HT-29 (cell line): ENCODE measurements at places on chromosomes 6 and 20. TPM values are rescaled to one million over a fixed set of nuclear protein-coding genes. Genes with fewer than 3 reads are reported as not detected.

The TTLL9 gene
- total RNA-seq = 0.03 and 0.05 TPM in 2 replicates

The TCP11 gene
- total RNA-seq = not detected in 2 replicates

The CRISP2 gene
- not detected in 2 replicates for total RNA-seq

The ANGPT4 gene
- total RNA-seq = not detected in 2 replicates

The ALDH8A1 gene
- not detected in 2 replicates for total RNA-seq

The CNR1 gene
- not detected in 2 replicates for total RNA-seq

The SLC22A3 gene
- total RNA-seq = 2.9 and 3.1 TPM in 2 replicates

The LY6G6F gene
- total RNA-seq = not detected in 2 replicates

The HLA-DMA gene
- total RNA-seq = 8.5 and 9.0 TPM in 2 replicates

The PAX1 gene
- total RNA-seq = not detected in 2 replicates

- DNase-seq = no peak
These were observed 256.6 kb downstream of the RFPL4B start for GRCh38 chr6:112603726-112604125.

DNA sequence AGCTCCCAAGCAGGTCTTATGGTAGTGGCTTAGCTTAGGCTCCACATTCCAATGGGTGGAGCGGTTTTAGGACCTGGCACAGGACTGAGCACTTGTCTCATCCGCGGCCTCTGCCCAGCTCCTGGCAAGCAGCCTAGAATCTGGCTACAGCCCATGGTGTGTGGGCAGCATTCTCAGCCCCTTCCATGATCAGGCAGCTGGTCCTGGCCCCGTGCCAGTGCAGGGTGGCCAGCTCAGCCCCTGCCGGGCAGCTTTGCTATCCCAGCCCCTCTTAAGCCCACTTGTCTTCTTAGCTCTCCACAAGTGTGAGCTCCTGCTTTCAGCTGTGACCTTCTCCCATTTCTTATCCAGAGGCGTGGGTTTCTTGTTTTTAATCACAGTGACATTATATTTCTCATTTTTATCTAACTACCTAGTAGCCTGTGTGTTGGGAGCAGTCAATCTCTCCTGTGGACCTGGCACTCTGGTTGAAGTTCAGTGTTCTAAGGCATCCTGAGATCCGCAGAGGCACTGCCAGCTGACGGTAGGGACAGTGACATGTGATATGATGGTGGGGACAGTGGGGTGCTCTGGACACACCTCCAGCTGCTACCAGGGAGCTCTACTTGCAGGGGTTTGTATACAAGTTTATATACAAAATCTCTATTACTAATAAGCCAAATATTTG, 119.9 kb upstream of the PRND start:
- peak; percentile 63 for DNase-seq

DNA sequence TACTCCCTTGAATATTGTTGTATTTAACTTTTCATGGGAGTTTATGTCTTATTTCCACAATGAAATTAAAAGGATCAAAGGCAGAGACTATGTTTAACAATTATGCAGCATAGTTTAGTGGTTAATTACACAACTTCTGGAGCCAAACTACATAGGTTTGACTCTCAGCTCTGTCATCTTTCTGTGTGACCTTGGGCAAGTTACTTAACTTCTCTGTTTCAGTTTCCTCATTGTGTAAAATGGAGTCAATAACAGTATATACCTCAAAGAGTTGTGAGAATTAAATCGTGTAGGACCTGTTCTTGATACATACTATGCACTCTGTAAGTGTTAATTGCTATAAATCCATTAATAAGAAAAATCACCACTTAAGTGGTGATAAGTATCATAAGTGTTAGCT, 48.3 kb downstream of the BTBD9 start:
- no peak for DNase-seq

- DNase-seq = peak; percentile 36
These were observed 29.7 kb downstream of the ATXN1 start for GRCh38 chr6:16731478-16732051.

DNA sequence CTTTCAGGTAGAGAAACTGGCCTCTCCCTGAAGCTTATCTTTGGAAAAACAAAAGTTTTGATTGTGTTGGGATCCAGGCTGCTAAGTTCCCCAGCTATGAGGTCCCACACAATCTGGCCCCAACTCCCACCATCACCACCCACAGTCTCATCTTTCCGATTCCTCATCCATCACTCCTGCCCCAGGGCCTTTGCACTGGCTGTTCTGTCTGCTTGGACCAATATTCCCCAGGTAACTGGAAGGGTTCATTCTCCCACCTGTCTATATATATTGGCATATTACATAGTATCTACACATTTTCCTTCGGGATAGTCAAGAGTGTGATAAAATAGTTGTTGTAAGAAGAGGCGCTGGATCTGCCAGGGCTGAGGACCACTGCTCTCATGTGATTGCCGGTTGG, 52.0 kb downstream of the CPNE5 start:
- no peak for DNase-seq

GRCh38 chr6:53938810-53939209, 144.0 kb downstream of the LRRC1 start:
- no peak for DNase-seq

DNA sequence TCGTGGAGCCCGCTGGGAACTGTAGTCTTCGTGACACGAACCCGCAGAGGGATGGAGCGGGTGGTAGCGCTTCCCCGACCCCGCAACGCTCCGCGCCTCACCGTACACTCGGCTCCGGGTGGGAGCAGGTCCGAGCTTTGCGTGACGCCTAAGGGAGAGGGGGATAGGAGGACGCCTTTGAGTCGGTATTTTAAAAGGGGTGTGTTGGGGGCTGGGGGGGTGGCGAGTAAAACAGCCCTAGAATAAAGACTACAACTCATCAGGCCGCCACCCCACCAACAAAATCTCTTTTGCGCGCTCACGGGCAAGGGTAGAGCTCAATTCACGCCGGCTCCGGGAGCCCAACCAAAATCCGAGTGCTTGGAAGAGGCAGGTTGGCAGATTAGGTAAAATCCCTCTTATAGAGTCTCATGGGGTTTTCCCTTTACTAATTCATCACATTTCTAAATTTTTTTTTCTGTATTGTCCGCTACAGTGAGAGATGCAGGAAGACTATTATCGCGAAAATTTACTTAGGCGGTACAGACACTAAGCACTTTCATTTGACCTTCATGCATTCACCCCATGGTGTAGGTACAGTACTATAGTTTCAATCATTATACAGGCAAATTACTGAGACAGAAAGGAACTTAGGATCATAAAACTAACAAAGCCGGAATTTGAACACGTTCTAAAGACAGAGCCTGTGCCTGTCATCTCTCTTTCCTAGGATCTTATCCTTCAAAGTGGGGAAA, 706 bp upstream of the SNX14 start:
- DNase-seq = peak; percentile 52

DNA sequence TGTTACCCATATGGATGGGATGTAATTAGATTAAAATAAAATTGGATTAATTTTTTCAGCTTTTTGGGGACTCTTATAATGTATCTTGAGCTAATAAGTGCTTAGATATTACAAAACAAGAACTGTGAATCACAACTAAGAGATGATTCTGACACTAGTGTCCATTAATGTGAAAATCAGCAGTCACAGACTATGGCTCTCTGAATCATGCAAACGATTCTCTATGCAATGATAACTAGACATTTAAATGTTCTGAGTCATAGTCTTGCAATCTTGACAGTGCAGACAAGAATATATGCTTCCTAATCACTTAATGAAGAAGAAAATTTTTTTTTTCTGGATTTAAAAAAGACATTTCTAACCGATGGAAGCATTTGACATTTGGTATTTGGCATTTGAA, 82.2 kb upstream of the OPRM1 start:
- DNase-seq = no peak

DNA sequence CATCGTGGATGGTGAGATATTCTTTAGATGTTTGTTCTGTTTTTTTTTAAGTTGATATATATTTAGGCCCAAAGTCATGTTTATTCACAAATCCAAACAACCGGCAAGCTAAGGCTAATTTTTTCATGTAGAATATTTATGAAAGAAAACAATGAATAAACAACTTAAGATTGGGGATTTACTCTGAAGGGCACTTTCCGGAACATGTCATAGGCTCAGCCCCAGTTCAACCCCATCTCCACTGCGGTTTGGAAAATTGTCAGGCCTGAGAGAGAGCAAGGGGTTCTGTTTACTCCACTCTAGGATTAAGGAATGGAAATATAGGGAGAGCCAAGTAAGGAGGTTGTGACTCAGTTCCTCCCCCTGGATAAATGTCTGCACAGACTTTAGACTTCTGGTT, 18.3 kb downstream of the RPS6KA2 start:
- DNase-seq = no peak

GRCh38 chr6:147173675-147174308, 30.4 kb upstream of the STXBP5 start:
- DNase-seq = no peak

GRCh38 chr20:48523191-48523995, 304.4 kb downstream of the PREX1 start:
- DNase-seq = peak; percentile 83

DNA sequence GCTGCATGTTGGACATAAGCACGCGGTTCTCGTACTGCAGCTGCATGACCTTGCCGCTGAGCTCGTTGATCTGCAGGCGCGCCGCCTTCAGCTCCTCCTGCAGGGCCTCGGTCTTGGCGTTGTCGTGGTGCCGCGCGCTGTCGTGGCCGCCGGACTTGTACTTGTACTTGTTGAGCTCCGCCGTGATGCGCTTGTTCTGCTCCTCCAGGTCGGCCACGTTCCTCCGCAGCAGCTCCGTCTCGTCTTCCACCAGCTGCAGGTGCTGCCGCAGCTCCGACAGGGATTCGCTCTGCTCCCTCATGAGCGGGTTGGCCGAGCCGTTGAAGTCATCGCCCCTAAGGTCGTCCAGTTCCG, 16.6 kb upstream of the KIAA0408 start:
- DNase-seq = no peak

GRCh38 chr6:81977486-81977885, 225.0 kb upstream of the TENT5A start:
- DNase-seq = no peak

DNA sequence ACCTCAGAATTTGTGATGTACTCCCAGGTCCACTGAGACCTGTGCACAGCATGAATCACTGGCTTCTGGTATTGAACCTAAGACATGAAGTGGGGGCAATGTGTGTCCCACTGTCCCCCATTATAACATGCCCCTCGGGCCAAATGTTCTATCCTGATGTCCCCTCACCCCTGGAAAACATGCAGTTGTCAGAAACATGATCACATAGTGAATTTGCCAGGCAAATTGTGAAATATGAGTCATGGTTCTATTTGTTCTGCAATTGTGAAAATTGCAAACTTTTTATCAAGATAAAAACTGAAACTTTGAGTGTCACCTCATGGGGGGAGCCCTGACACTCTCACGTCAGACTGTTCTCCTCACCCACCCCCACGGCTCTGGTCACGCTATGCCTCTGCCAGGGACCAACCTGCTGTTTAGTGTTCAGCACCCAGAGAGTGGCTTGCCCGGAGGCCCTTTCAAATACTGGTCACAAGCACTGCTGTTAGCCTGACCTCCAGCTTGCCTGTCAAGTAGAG, 305.3 kb downstream of the CLIC5 start:
- no peak for DNase-seq
